ENCODE measurements at places on chromosomes 3 and 15. TPM values are rescaled to one million over a fixed set of nuclear protein-coding genes. Genes with fewer than 3 reads are reported as not detected.
A peak's percentile ranks its signal among the peaks of the same experiment; 100 is the strongest.

DNA sequence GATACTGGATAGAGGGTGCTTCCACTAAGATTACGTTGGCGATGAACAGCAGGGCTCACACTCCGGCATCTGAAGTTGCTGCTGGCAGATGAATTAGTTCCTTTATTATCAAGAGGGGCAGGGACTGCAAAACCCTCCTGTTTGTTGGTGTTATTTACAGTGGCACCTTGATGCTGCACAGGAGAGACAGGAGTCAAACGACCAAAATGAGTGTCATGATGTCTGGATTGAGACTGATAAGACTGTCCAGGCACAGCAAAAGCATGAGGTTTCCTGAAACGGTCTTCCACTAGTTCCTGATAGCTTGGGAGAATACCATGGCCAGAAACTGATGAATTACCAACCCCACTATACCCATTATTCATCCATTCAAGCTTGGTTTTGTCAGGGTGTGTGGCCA lies 100.8 kb upstream of the NEDD4 start:
- H3K4me3 ChIP-seq = no peak overlapping the region
- no peaks in the 10 kb centered on the region for H3K27me3 ChIP-seq
- peaks cover 19% of the 10 kb centered on the region for H3K36me3 ChIP-seq
- H3K27ac ChIP-seq = no peak overlapping the region
- DNase-seq = no peak
- H3K4me1 ChIP-seq = no peaks in the 10 kb centered on the region

DNA sequence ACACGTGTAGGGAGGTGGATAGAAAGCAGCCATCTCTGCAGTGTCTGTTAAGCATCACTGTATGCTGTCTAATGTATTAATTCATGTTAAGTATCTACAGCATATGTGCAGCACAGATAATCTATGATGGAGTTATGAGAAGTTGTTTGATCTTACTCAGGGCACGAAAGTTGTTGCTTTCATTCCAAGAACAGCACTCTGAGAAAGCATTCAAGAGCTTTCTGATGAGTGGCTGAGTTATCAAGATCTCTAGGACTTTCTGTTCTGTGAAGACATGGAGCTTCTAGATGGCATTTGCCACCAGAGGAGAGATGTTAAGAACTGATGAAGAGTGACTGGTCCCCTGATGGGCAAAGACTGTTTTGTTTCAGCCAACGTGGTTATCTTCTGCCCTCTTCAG lies 22.6 kb upstream of the TPRG1 start:
- H3K27me3 ChIP-seq = no peaks in the 10 kb centered on the region
- no peak overlapping the region for H3K4me3 ChIP-seq
- no peak overlapping the region for H3K27ac ChIP-seq
- H3K4me1 ChIP-seq = no peaks in the 10 kb centered on the region

DNA sequence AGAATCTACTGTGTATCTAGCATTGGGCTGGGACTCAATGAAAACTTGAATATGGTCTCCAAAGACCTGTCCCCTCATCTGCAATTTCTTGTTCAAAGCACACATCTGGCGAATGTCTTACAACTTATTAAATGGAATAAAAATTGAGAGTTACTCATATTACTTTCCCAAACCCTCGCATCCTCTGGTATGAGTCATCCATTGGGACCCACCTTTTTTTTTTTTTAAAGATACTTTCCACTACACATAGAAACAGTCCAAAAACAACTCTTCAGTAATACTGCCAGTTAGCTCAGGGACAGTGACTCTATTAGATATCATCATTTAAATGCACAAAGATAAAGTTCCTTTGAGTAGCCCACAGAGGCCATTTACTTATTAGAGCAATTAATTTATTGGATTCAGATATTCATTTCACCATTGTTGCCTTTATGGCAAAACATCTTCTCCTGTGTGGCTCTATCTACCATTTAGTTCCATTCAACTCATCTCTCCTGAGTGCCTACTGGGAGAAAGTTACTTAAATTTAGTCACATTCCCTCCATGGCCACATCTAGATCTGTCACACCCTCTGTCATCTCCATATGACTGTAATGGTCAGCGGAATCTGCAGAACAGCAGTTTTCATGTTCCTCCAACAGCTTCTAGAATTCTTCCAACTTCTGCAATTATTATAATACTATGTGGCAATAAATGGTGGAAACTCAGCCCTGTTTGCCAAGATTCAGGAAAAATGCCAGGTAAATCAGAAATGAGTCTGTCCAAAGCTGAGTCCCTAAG lies 77.9 kb upstream of the ARHGEF3 start:
- H3K4me3 ChIP-seq = no peak overlapping the region
- no peaks in the 10 kb centered on the region for H3K4me1 ChIP-seq
- DNase-seq = no peak
- no peaks in the 10 kb centered on the region for H3K36me3 ChIP-seq
- no peak overlapping the region for H3K27ac ChIP-seq

- H3K27me3 ChIP-seq = no peaks in the 10 kb centered on the region
- H3K4me3 ChIP-seq = no peak overlapping the region
- H3K36me3 ChIP-seq = no peaks in the 10 kb centered on the region
- DNase-seq = no peak
Observed at GRCh38 chr3:37214076-37214475, 39.7 kb upstream of the LRRFIP2 start.

DNA sequence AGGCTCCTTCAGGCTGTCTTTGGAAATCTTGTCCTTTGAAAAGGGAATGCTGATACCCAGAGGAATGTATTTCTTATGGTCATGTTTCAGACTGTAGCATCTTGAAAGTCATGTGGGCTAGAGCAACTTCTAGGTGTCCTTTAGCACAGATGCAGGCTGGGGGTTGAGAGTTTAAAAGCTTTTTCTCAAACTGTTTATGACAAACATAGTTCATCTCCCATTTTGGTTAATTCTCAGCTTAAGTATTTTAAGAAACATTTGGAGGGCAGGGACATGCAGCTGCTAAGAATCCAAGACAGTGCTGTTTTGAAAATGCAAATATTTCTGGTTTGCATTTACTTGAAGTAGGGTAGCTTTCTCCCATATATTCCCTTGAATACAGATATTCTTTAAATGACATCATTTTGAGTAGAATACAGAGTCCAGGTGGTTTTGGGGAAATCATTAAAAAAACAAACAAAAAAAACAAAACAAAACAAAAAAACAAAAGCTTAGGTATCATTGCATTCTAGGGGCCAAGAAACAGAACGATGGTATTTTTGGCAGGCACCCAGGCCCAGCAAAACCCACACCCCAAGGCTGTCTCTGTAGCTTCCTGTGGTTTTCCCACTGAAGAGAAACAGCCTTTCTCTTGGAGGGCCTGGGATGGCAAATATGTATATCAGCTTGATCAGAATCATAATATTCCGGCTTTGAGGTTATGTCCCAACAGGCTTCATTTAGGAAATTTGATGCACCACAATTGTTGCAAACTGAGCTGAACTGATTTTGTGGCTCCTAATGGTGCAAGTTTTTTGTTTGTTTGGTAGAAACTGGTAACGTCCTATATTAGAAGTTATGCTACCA lies 120.0 kb downstream of the ATG7 start:
- peaks cover 12% of the 10 kb centered on the region for H3K4me1 ChIP-seq
- H3K27ac ChIP-seq = peak overlapping the region; percentile 14
- DNase-seq = no peak
- no peak overlapping the region for H3K4me3 ChIP-seq

DNA sequence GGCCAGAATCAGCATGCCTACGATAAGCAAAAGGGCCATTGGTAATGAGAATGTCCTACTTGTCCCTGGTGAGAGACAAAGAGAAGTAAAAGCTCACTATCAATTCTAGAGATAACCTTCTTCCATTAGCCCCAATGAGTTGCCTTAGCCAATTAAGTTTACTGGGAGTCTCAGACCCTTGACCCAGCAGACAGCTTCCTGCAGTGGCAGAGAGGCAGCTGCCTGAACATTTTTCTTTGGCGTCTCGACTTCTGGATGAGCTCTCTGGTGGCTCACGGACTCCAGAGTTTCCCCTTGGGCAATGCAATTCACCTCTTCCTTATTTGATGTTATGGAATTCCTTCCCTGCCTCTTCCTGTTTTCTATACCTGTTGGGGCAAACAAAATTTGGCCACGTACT lies 1034.4 kb downstream of the NAALADL2 start:
- H3K27me3 ChIP-seq = no peaks in the 10 kb centered on the region
- H3K36me3 ChIP-seq = no peaks in the 10 kb centered on the region
- H3K4me3 ChIP-seq = no peak overlapping the region
- no peaks in the 10 kb centered on the region for H3K4me1 ChIP-seq
- no peak overlapping the region for H3K27ac ChIP-seq
- DNase-seq = no peak

GRCh38 chr3:16186565-16186964 lies 12.1 kb downstream of the GALNT15 start:
- no peak for DNase-seq
- H3K4me1 ChIP-seq = no peaks in the 10 kb centered on the region
- no peak overlapping the region for H3K27ac ChIP-seq
- no peak overlapping the region for H3K4me3 ChIP-seq
- H3K36me3 ChIP-seq = no peaks in the 10 kb centered on the region

DNA sequence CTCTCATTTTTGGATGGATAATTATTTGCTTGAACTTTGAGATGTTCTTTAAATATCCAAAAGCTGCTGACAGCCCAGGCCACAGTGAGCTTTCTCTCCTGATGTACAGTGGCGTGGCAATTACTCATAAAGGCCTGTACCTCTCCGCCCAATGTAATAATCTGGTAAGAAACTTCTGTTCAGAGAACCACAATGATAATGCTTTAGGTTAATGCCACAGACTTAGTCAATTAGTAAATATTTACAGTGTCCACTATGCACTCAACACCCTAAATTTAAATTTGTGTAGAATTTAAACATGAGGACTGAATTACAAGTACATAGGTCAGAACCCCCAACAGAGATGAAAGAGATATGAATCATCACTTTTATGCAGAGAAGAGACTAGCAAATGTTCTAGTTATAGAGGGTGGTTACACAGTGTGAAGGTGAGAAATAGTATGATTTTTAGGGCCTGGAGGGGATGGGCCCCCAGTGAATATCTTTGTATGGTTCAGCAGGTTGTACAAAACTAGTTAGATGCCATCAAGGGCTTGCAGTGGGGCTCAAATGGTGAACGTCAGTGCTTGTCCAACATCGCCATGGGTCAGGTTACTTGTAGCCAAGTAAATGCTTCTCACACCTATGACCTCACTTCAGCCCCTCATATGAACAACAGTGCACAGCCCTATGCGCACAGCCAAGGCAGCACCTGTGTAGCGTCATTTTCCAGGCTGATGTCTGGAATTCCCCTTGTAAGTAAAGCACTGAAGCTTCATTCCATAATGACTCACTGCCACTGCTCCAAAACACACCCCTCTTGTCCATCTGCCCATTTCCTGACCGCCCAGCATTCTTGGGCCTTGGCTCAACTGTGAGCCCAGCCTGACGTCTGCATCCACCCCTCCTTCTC lies 13.3 kb downstream of the ABHD2 start:
- H3K4me3 ChIP-seq = no peak overlapping the region
- H3K27me3 ChIP-seq = no peaks in the 10 kb centered on the region
- peak overlapping the region; percentile 42 for H3K27ac ChIP-seq
- peaks cover 7% of the 10 kb centered on the region for H3K4me1 ChIP-seq

Gene FAM3D
- 168 TPM for polyA plus RNA-seq

Gene CLDN18
- polyA plus RNA-seq = 2.7 TPM

Gene NEDD4
- polyA plus RNA-seq = 5.6 TPM

Gene GHSR
- not detected for polyA plus RNA-seq

Gene THRB
- polyA plus RNA-seq = 3.3 TPM
